ENCODE measurements at places on chromosomes 4 and X.

DNA sequence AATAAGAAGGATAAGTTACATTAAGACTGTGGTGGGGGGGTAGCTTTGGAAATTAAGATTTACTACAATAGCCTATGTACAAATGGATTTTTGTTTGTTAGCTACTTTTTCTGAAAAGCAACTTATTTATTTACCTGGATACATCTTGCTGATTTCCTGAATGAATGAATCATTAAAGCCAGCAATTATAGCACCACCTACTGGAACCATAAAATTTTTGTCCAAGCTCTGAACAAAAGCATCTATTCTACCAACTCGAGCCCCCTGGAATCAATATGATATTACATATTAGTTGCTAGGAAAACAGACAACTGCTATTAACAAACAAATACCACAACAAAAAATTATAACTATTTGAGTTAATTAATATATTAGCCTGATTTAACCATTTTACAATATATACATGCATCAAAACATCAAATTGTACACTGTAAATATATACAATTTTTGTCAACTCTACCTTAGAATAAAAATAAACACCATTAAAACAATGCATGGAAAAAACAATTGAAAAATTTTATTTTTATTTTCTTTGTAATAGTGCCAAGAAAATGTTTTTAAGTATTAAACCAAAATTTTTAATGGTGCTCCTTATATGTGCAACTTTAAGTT is 15.3 kb downstream of the SEPSECS start:
- peak; percentile 23 for DNase-seq

DNA sequence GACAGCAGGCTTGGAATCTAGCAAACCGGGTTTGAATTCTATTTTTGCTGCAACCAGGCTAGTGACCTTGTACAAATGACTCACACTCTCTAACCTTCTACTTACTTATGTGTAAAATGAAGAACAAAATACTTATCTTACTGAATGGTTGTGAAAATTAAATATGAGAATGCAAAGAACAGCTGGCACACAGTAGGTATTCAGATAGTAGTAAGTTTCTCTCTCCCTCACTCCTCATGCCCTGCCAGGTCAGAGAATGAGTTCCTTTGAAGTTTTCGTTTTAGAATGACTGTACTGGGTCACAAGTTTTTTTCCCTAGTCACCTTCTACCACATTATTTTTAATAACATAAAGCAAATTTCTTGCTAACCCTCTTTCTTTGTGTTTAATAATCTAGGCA is 33.0 kb downstream of the CISD2 start:
- no peak for DNase-seq

DNA sequence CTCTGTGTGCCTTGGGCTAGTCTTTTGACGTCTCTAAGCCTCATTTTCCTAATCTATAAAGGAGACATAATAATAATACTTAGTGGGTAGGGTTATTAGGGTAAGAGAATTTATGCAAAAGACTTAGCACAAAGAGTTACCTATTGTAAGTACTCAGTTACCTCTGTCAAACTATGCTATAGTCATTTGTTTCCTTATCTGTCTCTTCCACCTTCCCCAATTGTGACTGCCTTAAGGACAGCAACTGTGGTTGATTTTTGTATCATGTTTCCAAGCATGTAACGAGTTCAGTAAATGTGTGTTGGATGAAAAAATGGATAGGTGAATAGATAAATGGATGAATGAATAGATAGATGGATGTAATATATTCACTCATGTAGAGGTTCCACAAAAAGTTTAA is 48.1 kb downstream of the WDR19 start:
- no peak for DNase-seq

DNA sequence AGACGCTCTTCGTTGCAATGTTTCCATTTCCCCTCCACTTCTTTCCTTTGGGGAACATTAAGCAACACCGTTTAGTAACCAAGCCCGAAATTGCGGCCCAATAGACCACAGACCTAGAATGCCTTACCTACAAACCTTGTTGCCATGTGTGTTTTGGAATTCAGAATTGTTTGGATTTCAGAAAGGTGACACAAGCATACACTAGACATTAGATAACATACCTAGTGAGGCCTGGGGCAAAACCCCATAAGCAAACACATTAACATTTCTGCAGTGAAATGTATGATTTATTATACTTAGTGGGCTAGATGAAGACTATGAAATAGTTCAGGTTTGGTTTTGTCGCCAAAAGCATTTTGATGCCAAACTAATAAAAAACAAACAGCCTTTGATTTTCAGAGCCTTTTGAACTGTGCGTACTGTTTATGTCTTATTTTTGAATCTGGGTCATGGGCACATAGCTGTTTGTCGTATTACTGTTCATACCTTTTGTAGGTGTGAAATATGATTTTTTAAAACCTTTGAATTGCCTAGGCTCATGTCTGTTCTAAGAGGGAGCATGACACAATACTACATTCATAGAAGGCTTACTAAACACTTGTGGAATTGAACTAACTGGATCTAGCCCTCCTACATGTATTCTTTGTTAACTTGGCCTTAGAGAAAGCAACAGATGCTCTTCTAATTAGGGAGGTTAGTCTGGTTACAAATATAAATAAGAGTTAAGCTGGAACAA is 88.6 kb upstream of the TMEM164 start:
- DNase-seq = no peak

DNA sequence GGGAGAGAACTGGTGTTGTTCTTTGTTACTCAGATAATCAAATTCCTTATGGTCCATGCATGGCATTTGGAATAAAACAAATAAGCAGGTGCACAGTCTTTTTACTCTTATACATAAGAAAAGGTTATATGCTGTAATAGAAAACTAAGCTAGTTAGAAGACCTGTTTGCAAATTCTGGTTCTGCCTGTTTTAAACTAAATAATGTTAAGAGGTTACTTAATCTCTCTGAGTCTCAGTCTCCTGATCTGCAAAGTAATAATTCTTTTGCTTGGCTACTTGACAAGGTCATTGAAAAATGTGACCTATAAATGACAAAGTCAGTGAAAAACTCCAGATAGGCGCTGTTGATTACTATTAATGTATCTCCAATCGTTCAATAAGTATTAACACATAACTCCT is 42.5 kb upstream of the ANXA3 start:
- DNase-seq = no peak

GRCh38 chrX:115348446-115349225 is 59.1 kb downstream of the LUZP4 start:
- DNase-seq = no peak

GRCh38 chr4:100811046-100811445 is 293.2 kb upstream of the EMCN start:
- no peak for DNase-seq

GRCh38 chrX:107429090-107429489 is 20.4 kb upstream of the FRMPD3 start:
- no peak for DNase-seq

GRCh38 chr4:180058691-180059215 is 2184.4 kb upstream of the TENM3 start:
- DNase-seq = peak; percentile 54

DNA sequence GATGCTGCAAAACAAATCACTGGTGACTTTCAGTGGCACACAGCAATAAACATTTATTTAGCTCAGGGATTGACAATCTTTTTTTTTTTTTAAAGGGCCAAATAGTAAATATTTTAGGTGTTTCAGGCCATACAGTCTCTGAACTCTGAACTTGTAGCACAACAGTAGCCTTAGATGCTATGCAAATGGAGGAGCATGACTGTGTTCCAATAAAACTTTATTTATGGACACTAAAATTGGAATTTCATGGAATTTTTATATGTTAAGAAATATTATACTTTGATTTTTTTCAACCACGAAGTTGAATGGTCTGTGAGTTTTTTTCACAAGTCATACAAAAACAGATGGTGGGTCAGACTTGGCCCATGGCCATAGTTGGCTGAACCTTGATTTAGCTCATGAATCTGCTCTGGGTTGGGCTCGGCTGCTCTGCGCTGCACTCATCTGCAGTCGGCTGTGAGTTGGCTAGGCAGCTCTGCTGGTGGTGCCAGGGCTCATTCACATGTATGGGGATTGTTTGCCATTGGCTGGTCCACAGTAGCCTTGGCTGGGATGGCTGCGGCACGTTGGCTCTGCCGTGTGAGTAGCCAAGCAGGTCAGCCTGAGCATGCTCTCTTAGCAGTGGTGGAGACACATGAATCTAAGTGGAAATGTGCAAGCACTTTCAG is 231.7 kb upstream of the PGRMC2 start:
- DNase-seq = peak; percentile 62

- no peak for DNase-seq
Observed at GRCh38 chrX:42694260-42694815, 83.6 kb downstream of the PPP1R2C start.

DNA sequence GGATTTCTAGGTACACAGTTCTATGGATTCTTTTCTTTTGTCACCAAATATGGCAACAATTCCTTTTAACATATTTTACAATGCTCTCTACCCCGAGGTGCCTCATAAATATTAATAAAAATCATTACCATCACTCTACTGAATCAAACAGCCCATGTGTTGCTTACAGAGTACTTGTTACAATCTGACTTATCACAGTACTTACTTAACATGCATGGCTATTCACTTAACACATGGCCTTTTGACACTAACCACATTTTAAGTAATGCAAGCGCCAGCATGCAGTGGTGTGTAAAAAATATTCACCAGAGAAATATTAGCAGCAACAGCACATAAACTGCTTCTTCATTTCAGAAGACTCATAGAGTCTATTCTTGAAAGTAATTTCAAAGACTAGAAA is 64.9 kb downstream of the BMP3 start:
- DNase-seq = no peak

DNA sequence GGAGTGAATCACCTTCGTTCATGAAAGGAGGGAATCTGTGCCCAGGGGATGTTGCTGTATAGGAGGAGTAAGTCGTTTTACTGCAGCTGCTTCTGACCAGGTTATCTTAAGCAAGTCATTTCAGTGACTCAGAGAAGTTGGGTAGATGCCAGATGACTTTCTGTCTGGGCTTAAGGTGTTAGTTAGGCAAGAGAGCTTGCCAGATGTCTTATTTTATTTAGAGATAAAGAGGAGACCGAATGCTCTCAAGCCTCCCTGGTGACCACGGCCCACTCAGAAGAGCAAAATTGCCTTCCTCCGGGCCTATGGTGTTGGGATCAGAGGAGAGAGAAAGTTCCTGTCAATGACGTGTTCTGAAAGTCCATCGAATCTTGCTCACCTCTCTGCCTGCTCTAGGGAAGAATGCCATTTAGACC is 16.3 kb upstream of the ZNF827 start:
- peak; percentile 89 for DNase-seq

GRCh38 chr4:186861317-186861716 is 137.7 kb upstream of the FAT1 start:
- DNase-seq = no peak

DNA sequence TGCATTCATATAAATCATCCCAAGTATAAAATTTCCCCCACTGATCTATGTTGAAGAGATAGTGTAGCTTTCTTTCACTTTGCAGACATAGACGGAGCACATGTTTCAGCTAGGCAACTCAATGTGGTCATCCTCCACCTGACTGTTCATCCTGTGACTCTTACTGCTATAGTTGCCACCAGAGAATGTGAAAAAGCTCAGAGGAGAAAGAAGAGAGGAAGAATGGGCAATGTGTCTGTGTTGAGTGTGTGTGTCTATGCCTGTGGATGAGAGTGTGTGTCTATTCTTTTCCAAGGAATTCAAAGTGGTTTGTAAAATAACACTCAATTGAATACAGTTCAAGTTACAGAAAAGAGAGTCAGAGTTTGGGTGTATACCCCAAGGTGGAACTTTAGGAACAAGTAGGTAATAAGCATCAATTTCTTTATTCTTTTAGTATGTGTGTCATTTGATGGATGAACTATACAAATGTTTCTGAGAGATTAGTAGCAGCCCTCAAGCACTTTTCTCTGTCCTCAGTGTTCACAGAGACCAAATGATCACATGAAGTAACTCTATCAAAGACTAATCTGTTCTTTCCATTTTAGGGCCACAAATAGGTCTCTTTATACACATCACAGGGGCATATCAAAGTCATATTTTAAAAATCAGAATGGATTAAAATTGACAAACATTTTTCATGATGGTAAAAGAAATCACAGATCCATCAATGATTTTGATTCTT is 2.3 kb downstream of the SNCA start:
- no peak for DNase-seq

GRCh38 chr4:186068581-186069348 is at the start of gene TLR3:
TLR3 (plus strand) TSS chr4:186069156; CDS start chr4:186076620, 7,464 bp downstream.
- peak; percentile 20 for DNase-seq

GRCh38 chrX:95860127-95860526 is 824.5 kb upstream of the DIAPH2 start:
- DNase-seq = no peak

DNA sequence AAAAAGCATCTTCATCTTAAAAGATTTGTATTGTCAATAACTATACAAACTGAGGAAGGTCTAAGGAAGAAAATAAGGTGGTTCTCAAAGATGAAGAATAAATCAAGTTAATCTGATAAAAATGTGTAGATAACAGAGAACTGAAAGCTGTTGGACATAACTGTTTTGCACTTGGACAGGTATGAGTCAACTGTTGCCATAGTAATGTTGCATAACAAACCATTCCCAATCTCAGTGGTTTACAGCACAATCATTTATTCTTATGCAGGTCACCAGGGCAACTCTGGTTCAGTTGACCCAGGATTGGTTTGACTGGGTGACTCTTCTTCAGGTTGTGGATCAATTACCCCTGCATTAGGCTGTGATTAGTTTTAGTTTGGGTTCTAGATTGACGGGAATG is 2197.7 kb downstream of the ARAP2 start:
- peak; percentile 56 for DNase-seq

DNA sequence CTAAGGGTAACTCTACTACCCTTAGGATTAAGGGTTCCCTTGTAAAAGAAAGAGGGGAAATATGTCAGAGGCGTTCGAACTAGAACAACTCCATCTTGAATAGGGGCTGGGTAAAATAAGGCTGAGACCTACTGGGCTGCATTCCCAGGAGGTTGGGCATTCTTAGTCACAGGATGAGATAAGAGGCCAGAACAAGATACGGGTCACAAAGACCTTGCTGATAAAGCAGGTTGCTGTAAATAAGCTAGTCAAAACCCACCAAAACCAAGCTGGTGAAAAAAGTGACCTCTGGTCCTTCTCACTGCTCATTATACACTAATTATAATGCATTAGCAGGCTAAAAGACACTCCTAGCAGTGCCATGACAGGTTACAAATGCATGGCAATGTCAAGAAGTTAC is 922.0 kb downstream of the DMD start:
- no peak for DNase-seq

DNA sequence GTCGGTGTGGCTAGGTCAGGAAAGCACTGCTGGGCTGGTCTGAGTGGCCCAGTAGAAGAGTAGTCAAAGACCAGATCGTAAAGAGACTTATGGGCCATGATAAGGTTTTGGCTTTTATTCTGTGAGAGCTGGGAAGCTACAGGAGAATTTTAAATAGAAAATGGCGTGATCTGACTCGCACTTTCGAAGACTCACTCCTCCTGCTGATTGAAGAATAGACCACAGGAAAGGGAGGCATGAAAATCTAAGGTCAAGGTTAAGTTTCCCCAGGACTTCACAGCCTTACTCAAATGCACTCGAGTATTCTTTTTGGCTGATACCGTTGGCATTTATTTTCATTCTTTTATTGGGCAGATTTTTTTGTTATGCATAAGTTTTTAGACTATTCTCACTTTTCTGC is 231.4 kb upstream of the ANKRD50 start:
- no peak for DNase-seq
